IMR-90 (cell line): ENCODE measurements at places on chromosomes 13 and 19.
A peak's percentile ranks its signal among the peaks of the same experiment; 100 is the strongest.

- no peak for DNase-seq
These were observed 618.7 kb downstream of the DIAPH3 start for GRCh38 chr13:59545007-59545406.

DNA sequence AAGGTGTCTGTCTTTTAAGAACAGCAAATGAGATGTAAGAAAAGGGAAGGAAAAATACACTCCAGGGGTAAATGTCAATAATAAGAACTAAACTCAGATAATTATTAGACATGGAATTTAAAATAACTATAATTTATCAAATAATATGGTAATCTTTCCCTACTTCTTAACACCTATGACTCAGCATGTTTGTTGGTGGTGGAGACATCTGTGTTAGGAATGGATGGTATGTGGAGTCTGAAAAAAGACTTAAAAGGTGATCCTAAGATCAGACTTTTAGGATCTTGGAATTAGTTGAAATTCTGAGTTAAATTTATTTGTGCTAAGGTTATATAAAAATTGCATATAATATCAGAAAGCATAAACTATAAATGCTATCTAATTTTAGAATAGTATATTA is 915.1 kb downstream of the SLITRK5 start:
- no peak for DNase-seq

DNA sequence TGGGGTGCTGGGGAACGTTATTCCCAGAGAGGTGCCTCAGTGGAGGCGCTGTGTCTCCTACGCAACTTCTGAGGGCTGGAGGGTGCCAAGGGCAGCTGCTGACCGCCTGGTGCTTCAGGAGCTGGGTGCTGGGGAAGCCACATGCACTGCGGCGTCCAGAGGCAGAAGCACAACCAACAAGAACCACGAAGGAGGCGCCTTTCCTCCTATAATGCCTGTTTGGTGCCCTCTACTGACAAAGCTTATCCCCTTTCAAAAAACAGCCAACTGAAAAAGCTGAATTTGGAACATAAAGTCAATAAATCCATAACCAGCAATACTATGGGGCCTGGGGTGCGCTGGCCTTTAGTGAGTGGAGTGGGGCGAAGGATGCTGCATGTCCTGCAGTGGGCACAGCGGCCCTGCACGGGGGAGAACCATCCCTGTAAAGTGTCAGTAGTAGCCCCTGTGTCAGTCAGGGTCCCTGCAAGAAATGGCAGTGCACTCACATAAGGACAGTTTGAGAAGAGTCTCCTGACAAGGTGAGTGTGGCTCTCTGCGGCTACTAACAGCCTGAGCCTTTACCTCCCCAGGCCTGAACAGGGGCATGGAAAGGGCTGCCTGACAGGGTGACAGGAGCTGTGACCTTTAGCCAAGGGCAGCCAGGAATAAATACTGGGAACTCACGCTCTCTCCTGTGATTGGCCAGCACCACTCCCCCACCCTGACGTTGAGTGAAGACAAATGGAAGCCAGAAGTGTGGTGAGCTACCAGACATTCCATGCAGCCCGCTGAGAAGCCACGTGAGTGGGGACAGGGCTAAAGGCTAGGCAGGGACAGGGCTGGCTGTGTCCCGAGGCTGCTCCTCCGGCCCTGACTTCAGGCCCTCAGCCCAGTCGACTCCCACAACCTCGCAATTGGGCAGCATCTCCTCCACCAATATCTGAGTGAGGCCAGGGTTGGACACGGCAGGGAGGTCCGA is 4.5 kb upstream of the B3GNT8 start:
- peak; percentile 31 for DNase-seq

- no peak for DNase-seq
These were observed 67.8 kb upstream of the ARHGEF7 start for GRCh38 chr13:111047326-111047725.

GRCh38 chr19:18865973-18866799 is 29.8 kb downstream of the CERS1 start:
- DNase-seq: peak; percentile 36

DNA sequence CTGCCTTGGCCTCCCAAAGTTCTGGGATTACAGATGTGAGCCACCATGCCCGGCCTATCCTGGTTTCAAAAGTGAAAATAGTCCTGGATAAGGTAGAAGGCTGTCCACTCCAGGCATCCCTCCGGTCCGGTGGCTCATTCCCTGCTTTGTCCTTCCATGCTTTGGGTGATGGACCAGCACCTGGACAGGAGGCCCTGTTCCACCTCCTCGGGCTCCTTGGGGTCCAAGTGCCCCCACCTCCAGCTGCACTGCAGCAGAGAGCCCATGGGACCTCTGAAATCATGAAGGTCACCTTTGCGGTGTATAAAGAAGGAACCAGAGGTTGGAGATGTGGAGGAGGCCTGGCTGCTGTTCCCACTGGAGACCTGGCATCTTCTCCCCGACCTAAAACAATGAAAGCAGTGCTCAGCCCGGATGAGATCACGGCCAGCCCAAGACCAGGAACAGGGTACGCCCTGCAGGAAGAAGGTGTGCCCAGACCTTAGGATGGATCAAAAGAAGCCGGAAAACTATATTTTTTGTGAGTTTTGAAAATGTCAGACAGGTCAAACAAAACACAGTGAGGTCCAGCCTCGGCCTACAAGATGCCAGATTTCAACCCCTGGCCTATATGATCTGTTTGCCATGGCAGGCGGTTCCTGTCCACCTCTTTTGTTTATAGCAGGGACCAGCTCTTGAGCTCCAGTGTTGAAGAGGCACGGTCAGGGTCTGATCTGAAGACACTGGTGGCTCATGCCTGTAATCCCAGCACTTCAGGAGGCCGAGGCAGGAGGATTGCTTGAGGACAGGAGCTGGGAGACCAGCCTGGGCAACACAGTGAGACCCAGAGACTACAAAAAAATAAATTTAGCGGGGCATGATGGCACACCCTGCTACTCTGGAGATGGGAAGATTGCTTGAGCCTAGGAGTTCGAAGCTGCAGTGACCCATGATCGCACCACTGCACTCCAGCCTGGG is 5.8 kb downstream of the LSR start:
- DNase-seq: no peak

DNA sequence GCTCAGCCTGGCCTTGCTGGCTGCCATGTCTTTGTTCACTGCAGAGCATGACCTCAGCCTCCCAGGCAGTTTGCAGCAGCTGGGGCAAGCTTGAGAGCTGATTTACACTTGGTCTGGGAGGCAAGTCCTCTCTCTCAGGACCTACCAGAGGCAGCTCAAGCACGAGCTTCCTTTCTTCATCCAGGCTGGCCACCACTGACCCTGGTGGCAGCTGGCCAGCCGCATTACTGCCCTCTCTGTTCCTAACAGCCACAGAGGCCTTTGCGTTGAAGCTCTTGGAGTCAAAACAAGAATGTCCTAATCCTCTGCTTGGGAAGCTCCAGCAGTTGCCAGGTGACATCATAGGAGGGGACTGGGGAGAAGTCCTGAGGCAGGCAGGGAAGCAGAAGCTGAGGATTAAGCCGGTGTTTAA is 85.7 kb downstream of the NUFIP1 start:
- peak; percentile 84 for DNase-seq

DNA sequence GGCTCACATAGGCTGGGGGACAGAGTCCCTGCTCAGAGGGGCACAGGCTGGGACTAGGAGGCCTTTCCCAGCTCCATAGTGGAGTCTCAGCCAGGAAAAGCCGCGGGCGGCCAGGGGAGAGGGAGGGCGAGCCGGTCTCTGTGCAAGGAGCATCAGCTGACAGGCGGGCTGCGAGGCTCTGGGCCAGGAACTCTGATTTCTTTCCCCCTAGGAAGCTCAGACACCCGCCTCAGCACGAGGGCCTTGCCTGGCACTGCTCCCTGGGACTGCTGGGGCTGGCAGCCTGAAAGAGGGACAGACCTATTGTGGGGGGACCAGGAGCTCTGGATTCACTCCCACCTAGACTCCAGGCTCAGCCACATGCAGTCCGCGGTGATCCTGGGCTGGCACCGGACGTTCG is 2.2 kb upstream of the PLK5 start:
- DNase-seq: no peak

DNA sequence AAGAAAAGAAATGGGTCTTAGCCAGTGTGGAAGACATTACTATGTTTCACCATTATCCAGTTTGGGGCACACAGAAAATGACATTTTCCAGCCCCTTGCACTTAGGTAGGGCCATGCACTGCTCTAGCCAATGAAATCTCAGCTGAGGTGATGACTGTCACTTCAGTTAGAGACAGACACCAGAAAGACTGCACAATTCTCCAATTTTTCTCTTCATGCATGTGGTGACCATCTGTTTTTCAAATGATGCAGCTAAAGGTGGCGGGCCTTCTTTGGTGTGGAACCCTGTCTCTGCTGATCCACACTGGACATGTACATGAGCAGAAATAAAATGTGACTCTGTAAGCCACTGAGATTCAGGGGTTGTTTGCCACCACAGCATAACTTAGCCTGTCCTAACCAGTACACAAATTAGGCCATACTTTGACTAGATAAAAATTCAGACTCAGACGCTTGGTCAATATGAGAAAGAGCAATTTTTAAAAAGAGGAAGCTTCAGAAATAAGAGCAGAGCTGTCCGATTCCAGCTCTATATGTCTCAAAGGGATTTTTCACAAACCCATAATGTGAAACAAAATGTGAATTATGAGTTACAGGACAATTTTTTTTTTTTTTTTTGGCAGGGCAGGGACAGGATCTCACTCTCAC is 6.7 kb downstream of the ZNF565 start:
- DNase-seq: no peak

DNA sequence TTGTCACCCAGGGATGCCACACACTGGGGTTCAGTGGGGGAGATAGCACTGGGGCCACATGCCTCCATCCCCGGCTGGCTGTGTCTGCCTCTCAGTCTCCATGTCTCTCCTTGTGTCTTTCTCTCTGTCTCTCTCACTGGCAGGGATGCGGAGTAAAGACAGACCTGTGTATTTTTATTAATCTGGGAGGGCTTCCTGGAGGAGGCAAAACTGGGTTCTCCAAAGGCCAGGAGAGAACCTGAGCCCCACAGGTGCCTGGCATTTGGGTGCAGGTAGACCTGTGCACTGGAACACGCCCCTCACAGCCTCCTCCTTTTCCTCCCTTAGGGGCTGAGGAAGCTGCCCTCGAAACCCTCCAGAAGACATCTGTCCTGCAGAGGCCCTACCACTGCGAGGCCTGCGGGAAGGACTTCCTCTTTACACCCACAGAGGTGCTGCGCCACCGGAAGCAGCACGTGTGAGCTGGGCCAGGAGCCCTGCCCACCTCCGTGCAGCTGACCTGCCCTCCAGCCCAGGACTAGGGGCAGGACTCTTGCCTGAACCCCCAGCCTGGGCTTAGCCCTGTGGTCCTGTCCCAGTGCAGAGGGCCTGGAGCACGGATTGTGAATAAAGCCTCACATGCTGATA is 32.7 kb downstream of the DHX34 start:
- no peak for DNase-seq

GRCh38 chr13:79448413-79448812 is 32.5 kb upstream of the NDFIP2 start:
- DNase-seq: peak; percentile 20

GRCh38 chr13:20580257-20580656 is 13.3 kb downstream of the IFT88 start:
- DNase-seq: no peak

- peak; percentile 2 for DNase-seq
These were observed 14.9 kb downstream of the LAIR2 start for GRCh38 chr19:54517483-54517882.

DNA sequence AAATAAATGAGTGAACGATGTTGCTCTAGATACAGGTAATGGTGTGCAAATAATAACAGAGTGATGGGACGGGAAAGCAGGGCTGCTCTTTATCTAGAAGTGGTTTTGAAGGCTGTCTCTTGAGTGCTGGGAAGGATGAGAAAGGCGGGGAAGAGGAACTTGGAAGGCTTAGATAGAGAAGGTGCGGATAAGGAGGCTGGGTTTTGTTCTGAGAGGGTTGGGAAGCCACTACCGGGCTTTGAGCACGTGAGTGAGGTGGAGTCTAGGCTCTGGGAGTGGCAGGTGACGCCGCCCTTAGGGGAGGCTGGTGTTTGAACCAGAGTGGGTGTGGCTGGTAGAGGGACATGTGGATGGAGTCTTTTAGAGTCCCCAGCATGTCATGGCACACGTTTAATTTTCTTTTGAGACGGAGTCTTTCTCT is 811 bp downstream of the ARMC6 start:
- DNase-seq: peak; percentile 44

- peak; percentile 55 for DNase-seq
These were observed 36.4 kb downstream of the TEX26 start for GRCh38 chr13:30968846-30969245.

- no peak for DNase-seq
These were observed 830.9 kb upstream of the PCDH20 start for GRCh38 chr13:62246581-62246980.

DNA sequence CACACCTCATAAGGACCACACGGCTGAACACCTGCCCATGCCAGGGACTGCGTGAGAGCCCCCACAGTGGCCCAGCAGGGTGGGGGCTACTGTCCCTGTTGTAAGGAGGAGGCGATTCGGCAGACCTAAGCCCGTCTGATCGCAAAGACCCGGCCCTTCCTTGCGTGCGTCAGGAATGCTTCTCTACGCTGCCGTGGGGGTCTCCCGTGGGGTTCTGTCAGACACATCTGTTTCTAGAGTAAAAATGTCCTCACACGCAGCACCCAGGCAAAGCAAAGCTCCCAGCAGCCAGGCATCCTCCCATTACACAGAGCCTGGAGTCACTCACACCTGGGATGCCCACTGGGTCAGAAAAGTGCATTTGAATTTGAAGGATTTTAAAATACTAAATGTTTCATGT is 147.7 kb upstream of the SOX1 start:
- DNase-seq: no peak

GRCh38 chr13:46580362-46580839 is 27.4 kb downstream of the LRCH1 start:
- no peak for DNase-seq

GRCh38 chr13:105474983-105475610 is 1060.4 kb downstream of the EFNB2 start:
- no peak for DNase-seq

DNA sequence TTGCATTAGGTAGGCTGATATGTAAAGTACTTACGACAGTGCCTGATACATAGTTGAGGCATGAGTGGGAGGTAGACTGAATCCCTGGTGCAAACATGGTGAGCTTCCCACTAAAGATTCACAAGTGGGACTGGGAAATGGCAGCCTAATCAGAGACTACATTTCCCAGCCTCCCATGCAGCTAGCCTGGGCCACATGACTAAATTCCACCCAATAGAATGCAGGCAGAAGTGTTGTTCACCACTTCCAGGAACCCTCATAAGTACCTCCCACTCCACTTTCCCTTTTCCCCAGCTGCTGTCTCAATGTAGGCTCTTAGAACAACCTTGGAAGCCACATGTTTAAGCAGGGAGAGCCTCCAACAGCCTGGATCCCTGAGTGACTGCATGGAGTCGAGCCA is 104.9 kb downstream of the CACNA1A start:
- DNase-seq: peak; percentile 46

DNA sequence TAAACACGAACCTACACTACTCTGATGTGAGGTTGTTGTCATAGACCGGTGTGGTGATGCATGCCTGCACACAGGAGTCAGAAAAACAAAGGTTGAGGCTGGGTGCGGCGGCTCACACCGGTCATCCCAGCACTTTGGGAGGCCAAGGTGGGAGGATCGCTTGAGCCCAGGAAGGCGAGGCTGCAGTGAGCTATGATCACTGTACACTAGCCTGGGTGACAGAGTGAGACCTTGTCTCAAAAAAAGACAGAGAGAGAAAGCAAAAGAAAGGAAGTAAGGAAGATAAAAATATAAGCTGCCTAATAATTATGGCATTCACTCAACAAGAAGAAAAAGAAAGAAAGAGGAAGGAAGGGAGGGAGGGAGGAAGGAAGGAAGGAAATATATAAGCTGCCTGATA is 9.3 kb downstream of the GP6 start:
- DNase-seq: no peak
